Mesothelial cell of epicardium (in vitro differentiated cells): ENCODE measurements at places on chromosomes 5 and 9. TPM values are rescaled to one million over a fixed set of nuclear protein-coding genes. Genes with fewer than 3 reads are reported as not detected.
A peak's percentile ranks its signal among the peaks of the same experiment; 100 is the strongest.

GRCh38 chr5:116557669-116558271 is 16.9 kb downstream of the SEMA6A start:
- H3K27me3 ChIP-seq, result no peaks in the 10 kb centered on the region
- H3K36me3 ChIP-seq, result no peaks in the 10 kb centered on the region
- H3K27ac ChIP-seq, result no peak overlapping the region
- no peak for DNase-seq

GRCh38 chr5:82657033-82657699 is 379.0 kb upstream of the RPS23 start:
- H3K27ac ChIP-seq, result no peak overlapping the region
- peaks cover 11% of the 10 kb centered on the region for H3K4me1 ChIP-seq
- H3K4me3 ChIP-seq, result no peak overlapping the region
- H3K27me3 ChIP-seq, result no peaks in the 10 kb centered on the region

DNA sequence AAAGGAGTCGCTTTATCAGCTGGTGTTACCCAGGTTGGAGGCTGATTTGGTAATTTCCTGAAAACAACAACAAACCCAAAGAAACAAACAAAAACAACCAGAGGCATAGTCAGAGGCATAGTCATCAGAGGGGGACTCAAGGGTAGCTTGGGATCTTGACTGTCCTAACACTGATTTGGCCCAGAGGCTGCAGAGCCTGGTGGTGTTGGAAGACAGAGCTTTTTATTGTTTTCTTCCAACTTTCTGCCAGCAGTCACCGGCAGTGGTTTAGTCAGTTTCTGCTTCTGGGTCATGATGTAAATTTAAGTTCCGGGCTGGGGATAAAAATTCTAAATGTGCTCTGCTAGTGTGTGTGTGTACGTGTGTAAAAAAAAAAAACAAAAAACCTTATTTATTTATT is 23.5 kb upstream of the NKX2-5 start:
- no peak overlapping the region for H3K27ac ChIP-seq
- DNase-seq, result no peak
- H3K27me3 ChIP-seq, result peaks cover 85% of the 10 kb centered on the region
- H3K36me3 ChIP-seq, result no peaks in the 10 kb centered on the region
- H3K4me3 ChIP-seq, result no peak overlapping the region
- no peaks in the 10 kb centered on the region for H3K4me1 ChIP-seq

- peak overlapping the region; percentile 70 for H3K27ac ChIP-seq
- H3K4me1 ChIP-seq, result peaks cover 39% of the 10 kb centered on the region
- H3K27me3 ChIP-seq, result peaks cover 35% of the 10 kb centered on the region
- no peak overlapping the region for H3K4me3 ChIP-seq
Observed at GRCh38 chr5:994272-994607, 14.4 kb upstream of the NKD2 start.

DNA sequence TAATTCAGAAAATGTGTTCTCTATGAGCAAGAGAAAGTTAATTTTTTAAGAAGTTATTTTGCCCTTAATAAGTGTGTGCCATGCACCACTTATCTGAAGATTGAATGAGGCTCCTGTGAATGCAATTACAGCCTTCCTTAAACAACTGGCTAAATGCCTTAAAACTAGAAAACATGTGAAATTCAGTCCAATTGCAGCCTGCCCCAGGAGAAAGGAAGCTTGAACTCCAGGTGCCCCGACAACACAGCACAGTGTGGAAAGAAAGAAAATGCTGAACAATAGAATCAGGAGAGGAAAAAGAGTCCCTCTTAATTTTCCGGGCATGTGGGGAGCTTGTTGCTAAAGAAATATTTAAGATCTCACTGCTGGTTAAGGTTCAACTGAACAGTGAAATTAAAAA is 8.8 kb downstream of the LHFPL2 start:
- H3K36me3 ChIP-seq, result peaks cover 4% of the 10 kb centered on the region
- H3K27ac ChIP-seq, result peak overlapping the region; percentile 81
- H3K4me1 ChIP-seq, result peaks cover 57% of the 10 kb centered on the region
- H3K27me3 ChIP-seq, result no peaks in the 10 kb centered on the region

- H3K27ac ChIP-seq, result no peak overlapping the region
- no peak overlapping the region for H3K4me3 ChIP-seq
- H3K27me3 ChIP-seq, result peaks cover 48% of the 10 kb centered on the region
- no peaks in the 10 kb centered on the region for H3K36me3 ChIP-seq
- peaks cover 6% of the 10 kb centered on the region for H3K4me1 ChIP-seq
- no peak for DNase-seq
Observed at GRCh38 chr9:117444501-117444900, 29.6 kb upstream of the ASTN2 start.

Gene BTNL8
- not detected in 3 replicates for total RNA-seq

Gene INSL4
- total RNA-seq, result not detected in 3 replicates

Gene SH3RF2
- total RNA-seq, result 2.2 to 3.2 TPM (median 2.5 TPM) in 3 replicates

Gene FBXL7
- 68.8 to 70.7 TPM (median 70.0 TPM) in 3 replicates for total RNA-seq

Gene GRIA1
- total RNA-seq, result 1.2 to 1.8 TPM (median 1.3 TPM) in 3 replicates

Gene PTGES
- 28.4 to 30.1 TPM (median 29.6 TPM) in 3 replicates for total RNA-seq
